ENCODE measurements at places on chromosomes 1 and 21. TPM values are rescaled to one million over a fixed set of nuclear protein-coding genes. Genes with fewer than 3 reads are reported as not detected.

SNX7 gene
- 46.6 TPM for polyA plus RNA-seq

- no peak for DNase-seq
These were observed 21.9 kb downstream of the MT1HL1 start for GRCh38 chr1:236982380-236982779.

IL23R gene
- 1.1 TPM for polyA plus RNA-seq

DNA sequence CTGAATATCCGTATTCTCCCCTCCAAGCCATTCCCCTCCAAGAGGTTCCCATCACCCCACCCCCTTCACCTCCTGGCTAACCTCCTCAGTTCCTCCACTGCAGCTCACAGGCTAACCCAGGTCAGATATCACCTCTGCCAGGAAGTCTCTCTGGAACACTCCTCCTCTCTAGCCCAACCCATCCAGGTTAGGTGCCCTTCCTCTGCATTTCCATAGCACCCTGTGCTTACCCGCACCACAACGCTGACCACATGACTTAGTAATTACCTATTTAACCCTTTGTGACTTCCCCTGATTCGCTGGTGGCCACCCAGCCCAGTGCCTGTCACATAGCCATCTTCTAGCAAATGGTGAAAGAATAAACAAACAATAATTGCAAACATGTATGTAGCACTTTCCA, 49.5 kb upstream of the IFFO2 start:
- DNase-seq, result no peak

ADIPOR1 gene
- polyA plus RNA-seq, result 73.8 TPM

DNA sequence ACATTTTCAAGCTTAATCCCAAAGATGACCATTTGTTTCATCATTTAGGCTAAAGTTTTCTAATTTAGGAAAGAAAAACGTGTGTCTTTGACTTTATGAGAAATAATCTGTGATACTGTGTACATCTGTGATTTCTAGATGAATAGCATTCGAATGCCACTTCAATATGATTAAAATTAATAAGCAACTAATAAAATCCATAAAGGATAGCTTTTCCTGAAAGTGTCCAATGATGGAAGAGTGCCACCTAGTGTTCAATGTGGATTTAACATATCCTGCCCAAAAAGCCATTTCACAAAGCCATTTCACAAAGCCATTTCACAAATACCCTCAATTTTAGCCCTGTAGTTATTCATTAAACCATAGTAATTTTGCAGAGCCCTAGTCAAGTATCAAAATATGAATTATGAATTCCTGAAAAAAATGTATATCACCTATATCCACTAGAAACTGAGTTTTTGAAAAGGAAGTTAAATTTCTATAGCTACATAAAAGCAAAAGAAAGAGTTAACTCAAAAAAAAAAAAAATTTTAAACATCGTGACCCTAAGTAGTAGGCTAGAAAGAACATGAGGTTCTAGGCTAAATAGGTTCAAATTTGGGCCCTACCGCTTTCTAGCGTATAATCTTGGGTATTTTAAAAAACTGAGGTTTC, 19.1 kb downstream of the NME7 start:
- no peak for DNase-seq

- no peak for DNase-seq
These were observed 52.8 kb downstream of the WNT9A start for GRCh38 chr1:227894831-227895451.

PTPRC gene
- polyA plus RNA-seq, result 18.9 TPM

DNA sequence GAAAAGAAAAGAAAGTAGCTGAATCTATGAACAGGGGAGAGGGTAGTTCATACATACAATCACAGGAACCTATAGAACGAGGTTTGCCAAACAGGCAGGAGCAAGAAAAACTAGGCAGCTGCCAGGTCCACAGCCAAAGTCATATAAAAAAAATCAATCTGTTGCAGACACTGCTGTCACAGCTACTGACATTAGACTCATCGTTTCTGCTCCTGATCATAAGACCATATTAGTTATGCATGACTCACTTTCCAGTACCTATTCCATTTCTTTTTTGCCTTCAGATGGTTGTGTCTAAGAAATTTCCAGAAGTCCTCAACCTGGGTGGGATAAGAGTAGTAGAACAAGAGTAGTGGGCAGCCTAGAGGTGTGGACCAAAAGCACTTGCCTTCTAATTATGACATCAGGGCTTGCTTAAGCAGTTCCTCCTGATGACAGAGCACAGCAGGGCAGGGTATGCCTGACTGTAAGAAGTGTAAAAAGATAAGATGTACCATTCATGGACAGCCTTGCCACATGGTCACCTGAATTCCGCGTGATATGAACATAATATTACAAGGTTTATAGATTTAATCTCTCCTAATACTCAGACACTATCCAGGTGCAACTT, 323.2 kb upstream of the SGIP1 start:
- no peak for DNase-seq

NMNAT2 gene
- polyA plus RNA-seq, result 3.3 TPM

- no peak for DNase-seq
These were observed 114.3 kb upstream of the FMN2 start for GRCh38 chr1:239977416-239977815.

All from large intestine (tissue), 12 donors.